ENCODE measurements at places on chromosomes 1 and 21. TPM values are rescaled to one million over a fixed set of nuclear protein-coding genes. Genes with fewer than 3 reads are reported as not detected.

- H3K4me3 ChIP-seq = no peak overlapping the region
- peaks cover 6% of the 10 kb centered on the region for H3K4me1 ChIP-seq
- no peak overlapping the region for H3K27ac ChIP-seq
- H3K36me3 ChIP-seq = no peaks in the 10 kb centered on the region
- H3K27me3 ChIP-seq = peaks cover 3% of the 10 kb centered on the region
- no peak for DNase-seq
Observed at GRCh38 chr1:209618756-209619420, 33.3 kb downstream of the LAMB3 start.

GRCh38 chr1:28604411-28604810 is 12.3 kb downstream of the RAB42 start:
- H3K4me1 ChIP-seq = peaks cover 13% of the 10 kb centered on the region
- no peak overlapping the region for H3K4me3 ChIP-seq
- H3K27ac ChIP-seq = no peak overlapping the region
- no peak for DNase-seq

- H3K4me3 ChIP-seq = no peak overlapping the region
- peaks cover 3% of the 10 kb centered on the region for H3K4me1 ChIP-seq
- no peaks in the 10 kb centered on the region for H3K27me3 ChIP-seq
- peak; percentile 70 for DNase-seq
Observed at GRCh38 chr1:6052543-6053205, 7.0 kb downstream of the KCNAB2 start.

DNA sequence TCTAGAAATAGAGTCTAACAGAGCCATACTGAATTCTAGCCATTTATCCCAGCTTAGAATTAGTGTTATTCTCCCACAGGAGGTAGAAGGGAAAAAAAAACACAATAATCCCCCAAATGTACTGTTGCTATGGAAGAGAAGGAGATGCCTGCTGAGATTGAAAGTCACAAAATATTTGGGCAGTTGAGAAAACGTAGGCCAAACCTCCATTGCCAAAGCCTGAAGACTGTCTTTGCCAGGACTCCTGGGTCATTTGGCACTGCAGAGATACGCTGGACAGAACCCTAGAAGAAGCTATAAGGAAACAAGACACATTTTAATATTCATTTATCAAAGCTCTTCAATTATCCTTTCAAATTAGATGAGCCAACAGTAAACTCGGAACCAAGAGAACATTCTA is 22.3 kb downstream of the BARHL2 start:
- no peaks in the 10 kb centered on the region for H3K4me1 ChIP-seq
- H3K4me3 ChIP-seq = no peak overlapping the region
- no peak for DNase-seq
- peaks cover 16% of the 10 kb centered on the region for H3K27me3 ChIP-seq

DNA sequence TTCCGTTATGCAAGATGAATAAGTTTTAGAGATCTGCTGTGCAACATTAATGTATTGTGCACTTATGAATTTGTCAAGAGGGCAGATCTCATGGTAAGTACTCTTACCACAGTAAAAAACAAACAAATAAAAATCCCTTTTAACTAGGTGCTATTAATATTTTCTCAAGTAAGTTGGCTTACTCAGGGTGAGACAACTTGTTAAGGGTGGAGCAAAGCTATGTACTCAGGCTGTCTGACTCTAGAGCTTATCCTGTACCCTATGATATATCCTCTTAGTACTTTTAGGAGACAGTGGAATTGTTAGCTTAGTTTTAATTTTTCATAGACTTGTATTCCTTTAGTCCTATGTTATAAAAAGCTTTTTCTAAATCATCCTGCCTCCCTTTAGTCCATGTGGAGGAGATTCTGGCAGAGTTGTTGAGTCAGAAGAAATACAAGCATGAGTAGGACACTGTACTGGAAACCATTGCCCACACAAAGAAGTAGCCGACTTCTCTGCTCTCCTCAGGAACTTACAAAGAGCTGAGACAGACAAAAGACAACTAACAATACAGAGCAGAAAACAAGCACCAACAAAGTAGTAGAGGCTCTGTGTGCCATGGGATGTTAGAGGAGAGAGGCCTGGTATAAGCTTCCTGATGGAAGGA is 49.2 kb downstream of the S1PR1 start:
- H3K36me3 ChIP-seq = peaks cover 8% of the 10 kb centered on the region
- DNase-seq = no peak
- no peak overlapping the region for H3K4me3 ChIP-seq
- H3K4me1 ChIP-seq = peaks cover 72% of the 10 kb centered on the region

GRCh38 chr1:37501661-37502060 is 12.9 kb downstream of the MEAF6 start:
- no peak overlapping the region for H3K27ac ChIP-seq
- no peaks in the 10 kb centered on the region for H3K27me3 ChIP-seq
- no peaks in the 10 kb centered on the region for H3K4me1 ChIP-seq

DNA sequence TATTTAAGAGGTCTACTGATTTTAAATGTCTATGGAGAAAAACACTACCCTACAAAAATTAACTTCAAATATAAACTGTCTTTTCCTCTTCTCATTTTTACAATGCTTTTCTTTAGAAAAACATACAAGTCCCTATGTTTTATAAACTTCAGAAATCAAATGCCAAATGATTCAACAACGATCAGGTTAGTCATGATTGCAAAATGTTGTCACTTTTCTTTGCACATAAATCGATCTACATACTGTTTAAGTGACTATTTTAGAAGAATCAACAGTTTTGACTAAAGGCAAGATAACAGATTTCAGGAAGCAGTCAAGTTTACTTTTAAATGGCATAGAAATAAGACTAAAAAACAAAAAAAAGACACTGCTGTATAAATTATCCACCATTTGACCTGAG is 168.7 kb downstream of the GPATCH2 start:
- no peaks in the 10 kb centered on the region for H3K27me3 ChIP-seq
- H3K4me1 ChIP-seq = no peaks in the 10 kb centered on the region
- H3K27ac ChIP-seq = no peak overlapping the region
- no peak for DNase-seq

GRCh38 chr1:54571326-54571725 is 23.3 kb downstream of the ACOT11 start:
- H3K27me3 ChIP-seq = peaks cover 3% of the 10 kb centered on the region
- no peak overlapping the region for H3K27ac ChIP-seq
- H3K4me1 ChIP-seq = peaks cover 10% of the 10 kb centered on the region
- no peak overlapping the region for H3K4me3 ChIP-seq

GRCh38 chr1:230067871-230068620 is 1.0 kb downstream of the GALNT2 start:
- DNase-seq = peak; percentile 33
- peak overlapping the region; percentile 87 for H3K27ac ChIP-seq
- H3K4me3 ChIP-seq = peak overlapping the region; percentile 87
- H3K4me1 ChIP-seq = peaks cover 35% of the 10 kb centered on the region

GRCh38 chr1:93593854-93594602 is 87.6 kb downstream of the BCAR3 start:
- no peak overlapping the region for H3K27ac ChIP-seq
- peaks cover 27% of the 10 kb centered on the region for H3K4me1 ChIP-seq
- no peaks in the 10 kb centered on the region for H3K36me3 ChIP-seq
- peaks cover 28% of the 10 kb centered on the region for H3K27me3 ChIP-seq
- no peak for DNase-seq
- H3K4me3 ChIP-seq = no peak overlapping the region

- H3K4me3 ChIP-seq = peak overlapping the region; percentile 70
- no peak for DNase-seq
- H3K27ac ChIP-seq = peak overlapping the region; percentile 91
- peaks cover 44% of the 10 kb centered on the region for H3K4me1 ChIP-seq
- peaks cover 9% of the 10 kb centered on the region for H3K36me3 ChIP-seq
- H3K27me3 ChIP-seq = no peaks in the 10 kb centered on the region
Observed at GRCh38 chr1:8603220-8603616, 214.2 kb downstream of the RERE start.

DNA sequence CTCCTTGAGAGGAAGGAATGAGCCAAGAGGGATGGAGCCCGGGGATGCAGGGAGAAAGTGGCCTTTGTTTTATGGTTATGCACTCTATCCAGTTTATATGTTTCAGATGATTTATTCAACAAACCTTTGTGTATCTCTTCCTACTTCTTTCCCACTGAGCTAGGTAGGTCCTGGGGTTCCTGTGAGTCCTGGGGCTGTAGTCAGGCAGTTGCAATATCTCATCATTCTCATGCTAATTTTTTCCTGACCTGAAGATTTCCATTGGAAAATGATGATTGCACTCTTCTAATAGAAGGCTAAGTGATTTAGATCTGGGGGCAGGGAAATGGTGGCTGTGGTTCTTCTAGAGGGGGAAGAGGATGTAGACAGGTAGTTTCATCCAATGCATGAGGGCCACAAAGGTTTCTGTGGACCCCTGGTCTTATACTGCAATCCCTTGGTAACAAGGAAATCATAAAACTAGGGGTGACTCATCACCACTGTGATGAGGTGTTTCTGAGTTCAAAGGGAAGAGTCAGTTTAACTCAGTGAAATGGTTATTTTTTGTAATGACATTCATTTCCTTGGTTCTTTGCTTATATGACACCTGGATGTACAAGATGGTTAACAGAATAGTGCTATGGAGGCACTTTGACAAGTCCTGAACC is 20.2 kb downstream of the B3GALT5 start:
- no peaks in the 10 kb centered on the region for H3K27me3 ChIP-seq
- H3K4me3 ChIP-seq = no peak overlapping the region
- no peaks in the 10 kb centered on the region for H3K36me3 ChIP-seq
- H3K27ac ChIP-seq = no peak overlapping the region
- H3K4me1 ChIP-seq = no peaks in the 10 kb centered on the region

DNA sequence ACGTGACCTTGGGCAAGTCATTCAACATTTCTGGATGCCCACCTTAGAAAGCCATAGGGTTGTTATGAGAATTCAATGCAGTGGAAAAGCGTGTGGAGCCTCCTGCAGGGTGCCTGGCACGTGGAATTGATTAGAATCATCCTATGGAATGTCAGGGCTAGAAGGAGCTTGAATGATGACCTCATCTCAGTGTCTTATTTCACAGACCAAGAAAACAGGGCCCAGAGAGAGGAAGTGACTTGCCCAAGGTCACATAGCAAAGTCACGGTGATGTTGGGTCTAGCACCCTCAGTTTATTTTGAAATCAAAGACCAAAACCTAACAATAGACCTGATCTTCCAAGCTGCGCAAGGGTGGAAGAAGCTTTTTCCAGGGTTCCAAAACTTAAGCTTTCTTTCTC is 6.0 kb downstream of the TRABD2B start:
- DNase-seq = no peak
- H3K4me3 ChIP-seq = no peak overlapping the region
- no peak overlapping the region for H3K27ac ChIP-seq
- H3K4me1 ChIP-seq = peaks cover 3% of the 10 kb centered on the region
- H3K36me3 ChIP-seq = peaks cover 2% of the 10 kb centered on the region

GRCh38 chr21:45598109-45598508 is 45.4 kb upstream of the PCBP3 start:
- no peak overlapping the region for H3K4me3 ChIP-seq
- H3K27ac ChIP-seq = no peak overlapping the region
- no peak for DNase-seq
- H3K36me3 ChIP-seq = no peaks in the 10 kb centered on the region
- H3K4me1 ChIP-seq = peaks cover 8% of the 10 kb centered on the region

DNA sequence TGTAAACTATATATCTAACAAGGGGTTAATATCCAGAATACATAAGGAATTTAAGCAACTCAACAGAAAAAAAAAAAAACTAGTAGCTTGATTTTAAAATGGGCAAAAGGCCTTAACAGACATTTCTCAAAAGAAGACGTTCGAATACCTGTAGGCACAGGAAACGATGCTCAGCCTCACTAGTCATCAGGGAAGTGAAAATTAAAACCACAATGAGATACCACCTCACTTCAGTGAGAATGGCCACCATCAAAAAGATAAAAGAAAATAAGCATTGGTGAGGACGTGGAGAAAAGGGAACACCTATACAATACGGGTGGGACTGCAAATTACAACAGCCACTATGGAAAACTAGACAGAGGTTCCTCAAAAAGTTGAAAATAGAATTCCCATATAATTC is 37.3 kb downstream of the NPHP4 start:
- no peaks in the 10 kb centered on the region for H3K27me3 ChIP-seq
- peak overlapping the region; percentile 44 for H3K27ac ChIP-seq
- DNase-seq = peak; percentile 34
- peaks cover 14% of the 10 kb centered on the region for H3K36me3 ChIP-seq

- peaks cover 34% of the 10 kb centered on the region for H3K4me1 ChIP-seq
- peak overlapping the region; percentile 18 for H3K4me3 ChIP-seq
- no peak overlapping the region for H3K27ac ChIP-seq
- peak; percentile 59 for DNase-seq
Observed at GRCh38 chr1:23793018-23793781, 2.3 kb downstream of the LYPLA2 start.

GRCh38 chr1:218526198-218526580 is 181.1 kb downstream of the TGFB2 start:
- peaks cover 2% of the 10 kb centered on the region for H3K27me3 ChIP-seq
- H3K27ac ChIP-seq = no peak overlapping the region
- no peak overlapping the region for H3K4me3 ChIP-seq
- H3K4me1 ChIP-seq = no peaks in the 10 kb centered on the region
- H3K36me3 ChIP-seq = no peaks in the 10 kb centered on the region

DNA sequence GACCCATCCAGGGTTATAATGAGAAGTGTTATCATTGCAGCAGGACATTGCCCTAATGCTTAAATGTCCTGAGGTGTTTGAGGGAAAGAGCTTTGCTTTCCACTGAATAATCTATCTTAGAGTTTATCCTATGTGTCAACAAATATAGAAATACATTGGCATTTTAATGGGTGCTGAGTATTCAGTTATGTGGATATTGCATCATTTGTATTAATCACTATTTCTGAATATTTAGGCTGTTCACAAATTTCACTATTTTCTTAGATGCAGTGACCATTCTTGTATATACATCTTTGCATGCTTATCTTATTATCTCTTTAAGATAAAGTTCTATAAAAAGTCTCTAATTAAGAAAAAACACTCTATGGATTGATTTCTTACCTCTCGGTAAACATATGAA is 18.2 kb downstream of the TRIM67 start:
- H3K27me3 ChIP-seq = peaks cover 30% of the 10 kb centered on the region
- no peaks in the 10 kb centered on the region for H3K4me1 ChIP-seq
- no peak for DNase-seq
- H3K27ac ChIP-seq = no peak overlapping the region
- no peak overlapping the region for H3K4me3 ChIP-seq

DNA sequence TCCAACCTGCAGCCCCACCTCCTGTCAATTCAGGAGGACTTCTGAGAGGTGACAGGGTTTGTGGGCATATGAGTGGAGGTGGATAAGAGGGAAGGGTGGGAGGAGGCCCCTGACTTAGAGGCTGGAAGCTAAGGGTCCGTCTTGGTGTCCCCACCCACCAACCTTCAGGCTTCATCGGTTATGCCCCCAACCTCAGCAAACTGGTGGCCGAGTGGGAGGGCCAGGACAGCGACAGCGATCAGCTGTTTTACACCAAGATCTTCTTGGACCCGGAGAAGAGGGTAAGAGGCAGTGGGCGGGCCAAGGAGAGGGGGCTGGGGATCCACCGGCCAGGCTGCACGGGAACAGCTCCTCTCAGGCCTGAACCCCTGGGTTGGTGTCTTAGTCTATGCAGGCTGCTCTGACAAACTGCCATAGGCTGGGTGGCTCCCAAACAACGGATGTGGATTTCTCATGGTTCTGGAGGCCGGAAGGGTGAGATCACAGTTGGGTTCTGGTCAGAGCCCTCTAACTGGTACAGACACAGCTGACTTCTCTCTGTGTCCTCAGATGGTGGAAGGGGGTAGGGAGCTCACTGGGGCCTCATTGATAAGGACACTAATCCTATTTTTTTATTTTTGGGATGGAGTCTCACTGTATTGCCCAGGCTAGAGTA is 18.1 kb downstream of the PLOD1 start:
- no peak overlapping the region for H3K4me3 ChIP-seq
- H3K27ac ChIP-seq = no peak overlapping the region
- DNase-seq = no peak
- H3K36me3 ChIP-seq = peaks cover 17% of the 10 kb centered on the region

The FCN3 gene
- total RNA-seq = not detected

The IL19 gene
- total RNA-seq = not detected

The FCGR3A gene
- 0.52 TPM for total RNA-seq

The UBIAD1 gene
- total RNA-seq = 30.8 TPM

The BARHL2 gene
- total RNA-seq = not detected
